ENCODE measurements at places on chromosomes 12 and 14.

- no peak for DNase-seq
Measured at GRCh38 chr14:24093207-24093900, 757 bp upstream of the PCK2 start.

- peak; percentile 97 for DNase-seq
Measured at GRCh38 chr14:105050551-105050897, 14.7 kb downstream of the GPR132 start.

DNA sequence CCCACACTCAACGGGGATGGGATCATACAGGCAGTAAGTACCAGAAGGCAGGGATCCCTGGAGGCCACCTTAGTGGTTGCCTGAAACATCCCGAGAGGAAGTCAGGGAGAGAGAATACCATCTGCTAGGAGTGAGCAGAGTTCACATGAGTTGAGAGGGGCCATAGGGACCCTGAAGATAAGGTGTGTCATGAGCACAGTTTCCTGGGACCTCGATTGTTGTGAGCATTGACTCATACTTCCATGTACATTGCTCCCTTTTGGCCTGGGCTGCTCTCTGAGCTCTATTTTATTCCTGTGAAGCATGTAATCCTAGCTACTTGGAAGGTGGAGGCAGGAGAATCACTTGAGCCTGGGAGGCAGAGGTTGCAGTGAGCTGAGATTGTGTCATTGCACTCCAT, 120.5 kb downstream of the TBC1D30 start:
- no peak for DNase-seq

DNA sequence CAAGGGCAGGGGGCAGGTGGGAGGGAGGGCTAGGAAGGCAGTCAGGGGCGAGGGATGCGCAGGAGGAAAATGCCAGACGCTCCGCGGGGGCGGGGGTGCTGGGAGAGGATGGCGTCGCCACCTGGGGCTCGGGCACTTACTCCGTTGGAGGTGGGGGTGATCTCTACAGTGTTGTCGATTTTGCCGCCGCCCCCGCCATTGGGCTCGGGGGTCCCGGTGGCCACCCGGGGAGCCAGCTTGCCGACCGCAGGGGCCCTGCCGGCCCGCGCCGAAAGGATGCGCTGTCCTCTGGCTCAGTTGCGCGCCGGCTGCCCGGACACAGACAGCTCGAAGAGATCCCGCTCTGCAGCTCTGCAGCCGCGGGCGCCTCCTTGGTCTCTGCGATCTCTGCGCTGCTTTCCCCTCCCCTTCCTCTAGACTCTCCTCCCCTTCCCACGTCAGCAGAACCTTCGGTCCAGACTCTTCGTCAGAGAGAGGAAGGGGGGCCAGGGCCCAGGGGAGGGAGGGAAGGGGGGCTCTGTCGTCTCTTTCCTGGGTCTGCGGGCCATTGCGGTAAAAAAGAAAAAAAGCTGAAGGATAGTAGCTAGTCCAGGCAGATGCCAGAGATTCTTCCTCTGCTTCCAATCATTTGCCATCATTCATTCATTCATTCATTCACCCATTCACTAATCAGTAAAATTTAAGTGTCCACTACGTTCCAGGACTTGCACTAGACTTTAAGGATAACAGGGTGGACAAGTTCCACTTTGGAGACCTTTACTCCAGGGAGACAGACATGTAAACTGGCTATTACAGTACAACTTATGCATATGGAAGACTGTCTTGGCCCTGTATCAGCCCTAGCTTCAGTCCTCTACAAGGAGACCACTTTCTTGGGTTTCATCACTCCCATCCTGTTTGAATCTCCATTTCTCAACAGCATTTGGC, at the start of gene SLC22A17:
Gene SLC22A17, minus strand, starts transcription at position 382 of the 927 bp plus-strand sequence.
- peak; percentile 64 for DNase-seq

DNA sequence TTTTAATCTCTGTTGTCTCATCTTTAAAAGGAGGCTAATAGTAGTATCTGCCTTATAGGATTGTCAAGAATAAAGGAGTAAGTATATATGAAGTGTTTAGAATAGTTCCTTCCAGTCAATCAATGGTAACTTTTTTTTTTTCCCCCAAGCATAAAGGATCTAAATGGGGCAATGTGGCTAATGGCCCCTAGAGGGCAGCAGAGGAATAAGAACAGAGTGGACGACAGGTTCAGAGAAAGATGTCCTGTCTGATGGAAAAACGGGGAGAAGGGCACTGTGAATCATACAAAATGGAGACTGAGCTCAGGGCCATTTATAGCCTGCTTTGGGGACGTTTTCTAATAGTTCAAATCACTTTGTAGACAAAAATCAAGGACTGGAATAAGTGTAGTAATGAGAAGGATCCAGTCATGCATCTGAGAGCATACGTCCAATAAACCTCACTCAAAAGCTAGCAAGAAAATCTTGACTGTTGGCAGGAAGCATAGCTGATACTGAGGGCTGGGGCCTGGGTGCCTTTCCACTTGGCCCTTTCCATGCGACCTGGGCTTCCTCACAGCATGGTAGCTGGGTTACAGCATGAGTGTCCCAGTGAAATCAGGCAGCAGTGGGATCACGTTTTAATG, 51.3 kb downstream of the IFNG-AS1 start:
- peak; percentile 80 for DNase-seq

DNA sequence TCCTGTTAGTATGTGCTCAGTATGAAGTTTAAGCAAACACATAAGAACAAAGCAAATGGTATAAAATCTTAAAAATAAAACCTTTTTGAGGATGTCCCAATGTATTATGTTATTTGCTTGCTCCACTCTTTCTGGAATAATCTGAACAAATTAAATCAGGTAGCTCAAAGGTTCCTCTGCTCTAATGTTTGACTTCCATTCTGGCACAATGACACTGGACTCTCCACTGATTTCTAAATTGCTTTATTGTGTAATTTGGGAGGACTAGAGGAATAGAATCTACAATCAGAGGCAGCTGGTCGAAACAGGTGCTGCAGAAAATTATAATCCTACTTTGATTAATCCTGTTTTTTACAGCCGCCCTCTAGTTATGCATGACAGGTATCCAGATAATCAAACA, 523.7 kb upstream of the FOXG1 start:
- no peak for DNase-seq

GRCh38 chr12:114688256-114688845, 4.4 kb upstream of the TBX3 start:
- no peak for DNase-seq

GRCh38 chr12:92991134-92991533, 62.0 kb upstream of the EEA1 start:
- DNase-seq: no peak

- peak; percentile 40 for DNase-seq
Measured at GRCh38 chr14:43031598-43031997, 1424.9 kb downstream of the LRFN5 start.

DNA sequence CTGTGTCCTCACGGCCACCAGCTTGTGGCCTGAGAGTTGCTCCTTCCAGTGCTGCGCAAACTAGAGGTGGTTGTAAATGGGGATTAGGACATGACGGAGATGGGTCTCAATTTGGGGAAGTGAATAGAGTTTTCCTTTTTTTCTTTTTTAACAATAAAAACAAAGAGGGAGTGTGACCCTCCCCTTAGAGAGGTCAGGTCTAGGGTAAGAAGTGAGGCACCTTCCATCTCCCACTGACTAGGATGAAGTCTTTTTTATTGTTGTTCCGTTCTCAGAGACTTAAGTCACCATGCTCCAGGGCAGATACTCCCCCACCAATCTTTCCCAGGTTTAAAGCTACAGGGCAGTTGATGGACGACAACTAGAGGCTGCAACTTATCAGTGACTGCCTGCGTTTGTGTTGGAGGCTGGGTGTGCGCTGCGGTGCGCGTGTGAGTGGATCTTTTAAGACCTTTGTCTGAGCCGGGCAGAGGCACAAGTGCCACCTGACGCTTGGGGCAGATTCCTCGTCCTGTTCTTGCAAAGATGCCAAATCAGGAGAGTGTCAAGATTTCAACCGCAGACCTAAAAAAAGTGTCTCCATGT, 2.1 kb upstream of the GSC start:
- no peak for DNase-seq

- DNase-seq: peak; percentile 89
Measured at GRCh38 chr12:57844709-57845477, 1.6 kb downstream of the CTDSP2 start.

GRCh38 chr12:104410326-104410725, 46.4 kb upstream of the CHST11 start:
- DNase-seq: no peak

DNA sequence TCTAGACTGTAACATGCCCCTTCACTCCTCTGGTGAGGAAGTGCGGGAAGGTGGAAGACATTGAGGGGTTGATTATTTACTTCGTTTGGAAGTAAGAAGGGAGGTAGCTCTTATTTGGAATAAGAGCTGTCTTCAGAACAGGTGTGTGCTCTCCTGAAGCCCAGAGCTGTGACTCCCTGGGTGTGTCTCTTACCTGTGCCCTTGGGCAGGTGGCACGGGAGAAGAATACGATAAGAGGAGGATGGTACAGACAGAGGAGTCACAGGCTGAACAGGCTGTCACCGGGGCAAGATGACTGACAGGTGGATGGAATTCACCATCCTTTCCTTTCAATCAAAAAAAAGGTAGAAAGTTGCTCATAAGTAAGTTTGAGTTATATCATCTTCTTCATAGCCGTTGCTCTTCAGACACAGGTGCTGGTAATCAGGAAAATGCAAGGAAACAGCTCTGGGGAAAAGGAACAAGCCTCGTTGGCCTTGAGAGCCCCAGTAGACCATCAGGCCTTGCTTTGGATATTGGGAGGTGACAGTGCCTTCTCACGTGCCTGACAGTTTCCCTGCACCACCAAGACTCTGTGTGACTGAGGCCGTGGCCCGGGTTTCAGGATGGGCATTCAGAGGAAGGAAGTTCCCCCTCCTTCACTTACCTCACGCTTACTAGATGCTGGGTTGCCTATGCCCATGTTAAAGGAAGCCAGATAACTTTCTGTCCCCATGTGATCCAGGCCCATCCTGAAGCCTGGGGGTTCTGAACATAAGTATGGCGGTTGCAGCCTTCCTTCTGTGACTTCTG, 120.4 kb downstream of the ETV6 start:
- no peak for DNase-seq

GRCh38 chr14:70871863-70872677, 35.2 kb upstream of the PCNX1 start:
- DNase-seq: no peak

DNA sequence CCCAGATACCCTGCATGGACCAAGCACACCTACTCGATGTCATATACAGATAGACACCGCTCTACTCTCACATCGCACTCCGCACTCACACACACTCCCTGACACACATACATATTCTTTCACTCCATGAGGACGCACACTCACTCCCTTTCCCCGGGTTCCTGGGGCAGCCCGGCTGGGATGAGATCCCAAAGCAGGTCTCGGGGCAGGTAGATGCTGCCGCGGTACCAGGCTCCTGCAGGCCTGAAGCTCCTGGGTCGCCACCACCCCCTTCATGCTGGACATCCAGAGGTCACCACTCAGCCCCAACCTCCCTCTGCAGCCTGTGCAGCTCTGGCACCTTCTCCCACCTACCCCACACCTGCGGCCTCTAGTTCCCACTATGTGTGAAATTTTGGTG, 2.3 kb downstream of the C1QL4 start:
- no peak for DNase-seq

DNA sequence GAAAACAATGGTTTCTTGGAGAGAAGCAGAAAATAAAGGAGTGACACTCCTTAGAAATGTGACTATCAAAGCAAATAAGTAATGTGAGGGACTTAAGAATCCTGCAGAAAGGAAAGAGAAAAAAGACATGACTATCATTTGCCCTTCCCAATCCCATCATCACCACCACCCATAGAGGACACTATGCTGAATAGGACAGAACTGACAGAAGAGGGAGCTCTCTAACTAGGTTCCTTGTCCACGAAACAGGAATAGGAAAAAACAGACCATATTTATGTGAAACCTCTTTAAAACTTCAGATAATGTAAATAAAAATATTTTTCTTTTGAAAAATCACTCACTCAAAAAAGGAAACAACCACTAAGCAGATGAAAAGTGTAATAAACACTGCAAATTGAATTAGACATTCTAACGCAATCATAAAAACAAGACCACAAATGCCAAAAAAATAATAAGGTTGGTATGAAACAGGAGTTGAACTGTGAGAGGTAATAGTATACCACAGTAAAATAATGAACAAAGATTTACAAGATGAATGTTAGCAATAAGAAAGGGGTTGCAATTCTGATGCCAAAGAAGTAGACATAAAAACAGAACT, 24.1 kb downstream of the KLRD1 start:
- peak; percentile 52 for DNase-seq

DNA sequence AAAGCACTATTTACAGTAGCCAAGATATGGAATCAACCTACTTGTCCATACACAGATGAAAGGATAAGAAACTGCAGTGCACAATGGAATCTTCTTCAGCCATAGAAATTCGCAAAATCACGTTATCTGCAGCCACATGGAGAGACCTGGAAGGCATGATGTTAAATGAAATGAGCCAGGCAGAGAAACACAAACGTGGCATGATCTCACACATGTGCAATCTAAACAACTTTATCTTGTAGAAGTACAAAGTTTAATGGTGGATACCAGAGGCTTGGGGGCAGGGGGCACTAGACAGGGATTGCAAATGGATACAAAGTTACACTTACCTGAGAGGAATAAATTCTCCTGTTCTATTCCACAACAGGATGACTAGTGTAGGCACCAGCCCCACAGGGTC, 24.1 kb downstream of the ASCL4 start:
- DNase-seq: no peak

DNA sequence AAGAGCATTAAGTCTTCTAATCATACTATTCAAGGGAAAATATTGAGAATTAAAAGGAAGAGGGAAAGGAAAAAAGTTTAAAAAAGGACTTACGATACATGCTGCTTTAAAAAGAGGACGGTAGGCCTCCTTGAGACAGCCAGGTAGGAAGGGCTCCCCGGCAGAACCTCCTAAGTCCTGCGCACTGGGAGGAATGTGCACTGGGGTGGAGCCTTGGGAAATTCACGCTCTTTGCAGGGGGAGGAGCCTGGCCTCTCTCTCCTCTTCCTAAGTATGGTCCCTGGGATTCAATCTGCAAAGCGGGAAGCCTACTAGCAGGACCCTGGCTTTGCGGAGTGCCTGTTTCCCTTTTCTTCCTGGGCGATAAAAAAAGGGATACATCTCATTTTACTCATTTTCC, 553.0 kb downstream of the RPS29 start:
- no peak for DNase-seq

- no peak for DNase-seq
Measured at GRCh38 chr14:93266127-93266526, 59.1 kb downstream of the UBR7 start.

DNA sequence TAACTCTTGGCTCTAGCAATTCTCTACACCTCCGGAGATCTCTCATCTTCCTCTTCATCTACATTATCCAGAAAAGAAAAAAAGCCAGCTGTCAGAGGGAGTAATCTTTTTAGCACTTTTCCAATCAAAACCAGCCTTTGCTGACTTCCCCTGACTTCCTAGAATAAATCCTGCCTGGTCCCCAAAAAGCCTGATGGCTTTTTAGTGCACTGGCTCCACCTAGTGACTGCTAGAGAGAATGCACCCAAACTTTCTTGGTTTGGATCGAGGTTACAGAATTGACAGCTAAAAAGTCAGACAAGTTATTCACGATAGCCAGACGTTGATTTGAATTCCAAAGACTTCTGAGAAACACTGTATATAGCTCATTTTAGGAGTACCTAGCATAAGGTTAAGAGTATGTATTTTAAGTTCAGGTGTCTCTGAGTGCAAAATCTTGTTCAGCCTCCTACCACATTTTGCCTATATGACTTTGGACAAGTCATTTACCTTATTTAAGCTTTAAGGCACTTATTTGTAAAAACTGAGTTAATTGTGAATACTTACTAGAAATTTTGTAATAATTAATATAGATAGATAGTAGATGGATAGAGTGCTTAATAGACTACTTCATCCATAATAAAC, 185.7 kb upstream of the GRIN2B start:
- peak; percentile 61 for DNase-seq

- no peak for DNase-seq
Measured at GRCh38 chr12:68359674-68360073, 27.5 kb upstream of the MDM1 start.

Data from kidney tubule cell (primary cell).